ENCODE measurements at places on chromosomes 11 and 22.
A peak's percentile ranks its signal among the peaks of the same experiment; 100 is the strongest.

DNA sequence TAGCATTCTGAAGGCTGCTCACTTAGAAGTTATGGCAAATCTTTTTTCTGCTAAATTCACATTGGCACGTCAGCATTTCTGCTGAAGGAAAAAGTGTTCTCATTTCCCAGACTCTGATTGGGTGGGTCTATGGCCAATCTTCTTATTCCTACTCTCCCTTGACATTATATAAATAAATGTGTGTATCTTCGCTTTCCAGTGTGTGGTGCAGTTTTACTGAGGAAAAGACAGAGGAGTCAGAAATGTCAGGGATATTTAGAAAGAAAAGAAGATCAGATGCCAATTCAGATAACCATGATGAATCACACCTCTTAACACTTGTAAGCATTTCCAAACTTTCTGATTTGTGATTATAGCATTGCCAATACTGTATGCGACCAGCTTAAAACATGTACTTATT is 3.2 kb upstream of the BDNF start:
- no peak for DNase-seq

DNA sequence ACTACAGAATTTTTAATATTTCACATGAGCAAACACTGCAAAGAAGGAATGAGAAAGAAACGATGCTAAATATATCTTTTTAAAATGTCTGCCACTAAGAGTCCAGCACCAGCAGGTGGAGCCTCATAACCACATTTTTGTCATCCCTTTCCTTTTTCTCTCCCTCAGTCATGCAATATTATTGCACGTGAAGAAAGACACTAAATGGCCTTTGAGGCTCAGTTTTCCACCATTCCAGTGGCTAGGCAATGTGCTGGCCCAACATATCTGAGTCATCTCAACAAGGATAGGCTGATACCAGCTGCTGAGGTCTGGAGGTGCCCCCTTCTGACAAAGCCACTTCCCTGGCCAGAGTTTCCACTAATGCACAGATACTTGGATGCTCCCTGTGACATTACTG is 1.8 kb downstream of the ALKBH8 start:
- DNase-seq, result no peak

GRCh38 chr11:6547177-6547576 is 50.1 kb downstream of the DNHD1 start:
- no peak for DNase-seq

DNA sequence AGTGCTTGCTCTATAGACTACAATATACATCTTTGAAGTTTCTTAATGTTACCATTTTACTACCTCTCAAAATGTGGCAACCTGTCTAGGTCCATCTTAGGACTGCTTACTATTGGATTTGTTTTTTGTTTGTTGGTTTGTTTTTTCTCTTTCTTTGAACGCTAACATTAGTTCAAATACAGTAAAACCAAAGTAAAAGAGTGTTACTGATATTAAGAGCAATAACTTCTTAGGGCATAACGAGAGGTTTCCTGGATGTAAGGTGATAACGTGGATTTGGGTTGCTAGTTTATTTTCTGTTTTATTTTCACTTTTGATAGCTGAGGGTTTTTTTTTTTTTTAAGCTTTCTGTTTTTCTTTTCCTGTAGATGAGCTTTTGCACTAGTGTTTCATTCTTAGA is 43.6 kb downstream of the TMEM135 start:
- DNase-seq, result no peak

DNA sequence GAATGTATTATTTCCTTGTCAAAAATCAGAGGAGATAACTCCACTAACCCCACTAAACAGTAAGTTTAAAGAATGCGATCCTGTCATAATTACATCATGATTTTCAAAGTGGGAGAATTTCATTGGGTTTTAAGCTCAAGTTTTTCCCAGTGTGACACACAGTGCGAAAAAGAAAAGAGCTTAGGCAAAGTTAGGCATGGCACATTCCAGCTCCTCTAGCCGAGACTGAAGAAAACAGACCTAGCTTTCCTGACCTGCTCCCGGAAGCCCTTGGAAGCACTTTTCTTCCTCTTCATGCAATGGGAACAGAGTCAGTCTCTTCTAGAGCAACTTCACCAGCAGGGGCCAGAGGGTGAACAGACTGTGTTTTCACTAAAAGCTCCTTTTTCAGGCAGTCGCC is 76.6 kb upstream of the AKIP1 start:
- DNase-seq, result no peak

- DNase-seq, result no peak
These were observed 18.1 kb downstream of the CECR2 start for GRCh38 chr22:17387356-17387755.

GRCh38 chr11:94049351-94049750 is 28.2 kb downstream of the HEPHL1 start:
- DNase-seq, result no peak

GRCh38 chr11:127270851-127271250 is 270.3 kb upstream of the KIRREL3 start:
- DNase-seq, result no peak

GRCh38 chr22:46053563-46054090 is 76.7 kb upstream of the WNT7B start:
- no peak for DNase-seq

DNA sequence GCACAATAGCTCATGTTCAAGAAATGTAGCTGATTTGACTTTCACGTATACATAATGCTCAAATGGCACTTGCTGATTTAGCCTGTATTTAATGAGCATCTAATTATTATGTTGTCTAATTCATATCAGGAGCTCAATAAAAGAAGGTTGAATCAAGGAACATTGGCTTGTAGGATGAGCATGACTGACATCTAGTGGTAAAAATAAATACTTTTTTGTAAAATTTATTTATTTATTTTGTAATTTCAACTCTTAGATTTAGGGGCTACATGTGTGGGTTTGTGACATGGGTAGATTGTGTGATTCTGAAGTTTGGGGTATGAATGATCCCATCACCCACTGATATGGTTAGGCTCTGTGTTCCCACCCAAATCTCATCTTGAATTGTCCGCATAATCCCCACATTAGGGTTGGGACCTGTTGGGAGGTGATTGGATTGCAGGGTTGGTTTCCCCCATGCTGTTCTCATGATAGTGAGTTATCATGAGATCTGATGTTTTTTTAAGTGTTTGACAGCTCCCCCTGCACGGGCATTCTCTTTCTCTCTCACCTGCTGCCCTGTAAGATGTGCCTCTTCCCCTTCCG is 1.7 kb upstream of the OR52E5 start:
- no peak for DNase-seq

- DNase-seq, result no peak
These were observed 24.7 kb upstream of the CCDC188 start for GRCh38 chr22:20175597-20175900.

DNA sequence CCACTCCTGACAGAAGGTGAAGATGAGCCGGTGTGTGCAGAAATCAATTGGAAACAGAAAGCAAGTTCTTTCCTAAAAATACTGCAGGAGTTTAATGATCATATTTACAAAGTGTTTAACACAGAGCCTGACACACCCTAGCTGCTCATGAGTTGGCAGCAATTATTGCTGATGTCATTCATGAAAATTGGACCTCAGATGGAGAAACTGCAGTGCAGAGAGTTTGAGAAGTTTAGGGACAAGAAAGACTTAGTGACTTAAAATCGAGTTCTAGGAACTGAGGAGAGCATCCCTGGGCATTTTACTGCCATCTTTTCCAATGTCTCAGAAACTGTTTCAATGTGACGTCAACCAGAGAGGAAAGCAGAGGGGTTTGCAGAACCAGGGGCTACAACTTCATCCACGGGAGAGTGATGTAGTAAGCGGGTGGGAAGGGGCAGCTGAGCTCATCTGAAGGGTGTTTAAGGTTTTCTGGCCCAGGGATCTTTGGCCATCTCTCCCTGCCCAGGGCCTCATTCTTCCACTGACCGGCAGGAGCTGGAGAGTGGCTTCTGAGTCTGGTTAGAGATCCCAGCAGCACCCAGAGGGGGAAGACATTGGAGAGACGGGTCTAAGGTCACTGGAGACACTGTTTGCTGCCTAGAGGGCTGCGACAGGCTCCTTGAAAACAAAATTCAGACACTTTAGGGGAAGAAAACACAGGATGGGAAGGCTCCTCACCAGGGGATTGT is 21.1 kb upstream of the IGLL5 start:
- DNase-seq, result no peak

GRCh38 chr11:35304386-35304775 is 115.0 kb downstream of the SLC1A2 start:
- DNase-seq, result no peak

GRCh38 chr11:47791774-47792430 is 24.8 kb upstream of the FNBP4 start:
- no peak for DNase-seq

GRCh38 chr11:536841-537621 is at the start of gene LRRC56:
Gene LRRC56, plus strand, starts transcription at chr11:537527. Its CDS starts 3,158 bp downstream, at chr11:540685.
- peak; percentile 85 for DNase-seq

DNA sequence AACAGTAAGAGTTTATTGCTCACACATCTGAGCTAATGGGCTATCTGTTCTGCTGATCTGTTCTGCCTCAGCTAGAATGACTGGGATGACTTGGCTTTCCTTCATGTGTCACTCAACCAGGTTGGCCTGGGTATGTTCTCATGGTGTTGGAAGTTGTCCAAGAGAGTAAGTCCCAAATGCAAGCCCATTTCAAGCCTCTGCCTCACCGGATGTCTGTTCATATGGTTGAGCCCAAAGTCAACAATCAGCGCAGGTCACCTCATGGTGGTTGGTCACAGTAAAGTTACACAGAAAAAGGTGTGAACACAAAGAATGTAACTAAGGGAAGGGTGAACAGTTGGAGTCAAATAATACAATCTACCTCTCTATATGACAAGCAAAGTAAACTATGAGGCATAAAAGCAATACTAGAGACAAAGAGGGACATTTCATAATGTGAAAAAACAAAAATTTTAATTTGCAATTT is 1.9 kb downstream of the GDPD4 start:
- no peak for DNase-seq

DNA sequence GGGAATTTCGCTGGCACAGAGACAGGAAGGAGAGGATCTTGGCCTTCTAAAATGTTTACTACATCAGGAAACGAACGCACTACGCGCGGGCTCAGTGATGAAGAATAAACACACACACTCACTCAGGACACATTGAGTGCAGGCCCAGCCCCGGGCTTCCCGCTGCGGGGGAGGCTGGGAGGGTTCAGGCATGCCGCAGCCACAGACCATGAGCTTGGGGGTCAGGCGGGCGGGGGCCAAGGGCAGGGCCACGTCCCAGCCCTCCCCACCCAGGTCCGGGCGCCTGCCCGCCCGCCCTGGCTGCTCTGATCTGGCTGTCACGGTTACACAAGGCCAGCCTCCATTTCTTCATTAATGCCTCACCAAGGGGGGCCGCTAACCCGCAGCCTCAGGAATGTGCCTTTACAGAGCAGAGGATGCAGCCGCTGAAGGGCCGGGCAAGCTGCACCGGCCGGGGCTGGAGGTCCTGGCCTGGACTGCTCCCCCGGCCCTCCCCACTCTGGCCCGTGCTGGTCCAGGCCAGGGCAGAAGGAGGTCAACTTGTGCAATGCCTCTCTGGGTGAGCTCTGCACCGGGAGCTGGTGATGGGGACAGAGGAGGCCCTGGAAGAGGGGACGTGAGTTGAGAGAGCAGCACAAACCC is 41.7 kb downstream of the IGF2 start:
- DNase-seq, result no peak

DNA sequence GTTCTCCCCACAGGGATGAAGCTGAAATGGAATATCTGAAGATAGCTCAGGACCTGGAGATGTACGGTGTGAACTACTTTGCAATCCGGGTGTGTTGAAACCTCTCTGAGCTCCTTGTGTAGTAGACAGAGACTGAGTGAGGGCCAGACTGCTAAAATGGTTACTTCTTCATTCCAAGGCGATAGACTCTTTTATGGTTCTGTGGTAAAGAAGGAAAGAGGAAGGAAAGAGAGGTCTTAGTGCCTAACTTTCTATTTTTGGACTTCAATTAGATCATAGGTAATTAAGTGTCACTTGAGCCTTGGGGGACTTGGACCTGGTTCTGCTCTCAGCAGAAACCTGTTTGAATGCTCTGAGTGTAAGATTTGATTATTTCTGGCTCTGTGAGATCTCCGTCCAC is 54.7 kb downstream of the NF2 start:
- no peak for DNase-seq

- DNase-seq, result no peak
These were observed 299.6 kb downstream of the KIRREL3 start for GRCh38 chr11:126700768-126701519.

GRCh38 chr11:7385532-7385931 is 99.8 kb upstream of the OLFML1 start:
- DNase-seq, result no peak

GRCh38 chr11:69186316-69187260 is 30.9 kb downstream of the SMIM38 start:
- DNase-seq, result no peak

DNA sequence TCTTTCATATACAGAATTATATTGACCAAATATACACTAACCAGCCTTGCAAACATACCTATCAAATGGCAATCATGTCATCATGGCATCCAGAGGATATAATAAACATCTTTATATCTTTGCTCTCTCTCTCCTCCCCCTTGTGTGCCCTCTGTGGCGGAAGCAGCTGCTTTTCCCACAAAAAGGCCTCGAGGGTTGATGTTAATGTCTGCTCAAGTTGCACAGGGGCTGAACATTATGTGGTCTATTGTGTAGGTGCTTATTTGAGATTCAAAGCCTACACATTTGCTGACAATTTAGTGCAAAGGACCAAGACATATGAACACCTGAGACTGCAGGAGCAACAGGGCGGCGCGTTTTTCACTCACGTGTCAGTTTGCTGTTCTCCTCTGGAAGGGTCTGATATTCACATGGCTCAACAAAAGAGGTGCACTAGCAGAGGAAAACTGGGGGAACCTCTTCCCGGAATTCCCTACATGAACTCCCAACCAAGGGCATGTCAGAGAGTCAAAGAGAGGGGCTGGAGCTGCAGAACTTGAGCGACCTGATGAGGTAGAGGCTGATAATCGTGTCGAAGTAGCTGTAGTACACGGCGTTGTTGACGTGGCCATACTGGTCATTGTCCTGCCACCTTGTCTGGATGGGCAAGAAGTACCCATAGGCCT is 138.8 kb downstream of the RCN1 start:
- no peak for DNase-seq

- no peak for DNase-seq
These were observed 62.0 kb downstream of the ZNF280B start for GRCh38 chr22:22446517-22446916.

DNA sequence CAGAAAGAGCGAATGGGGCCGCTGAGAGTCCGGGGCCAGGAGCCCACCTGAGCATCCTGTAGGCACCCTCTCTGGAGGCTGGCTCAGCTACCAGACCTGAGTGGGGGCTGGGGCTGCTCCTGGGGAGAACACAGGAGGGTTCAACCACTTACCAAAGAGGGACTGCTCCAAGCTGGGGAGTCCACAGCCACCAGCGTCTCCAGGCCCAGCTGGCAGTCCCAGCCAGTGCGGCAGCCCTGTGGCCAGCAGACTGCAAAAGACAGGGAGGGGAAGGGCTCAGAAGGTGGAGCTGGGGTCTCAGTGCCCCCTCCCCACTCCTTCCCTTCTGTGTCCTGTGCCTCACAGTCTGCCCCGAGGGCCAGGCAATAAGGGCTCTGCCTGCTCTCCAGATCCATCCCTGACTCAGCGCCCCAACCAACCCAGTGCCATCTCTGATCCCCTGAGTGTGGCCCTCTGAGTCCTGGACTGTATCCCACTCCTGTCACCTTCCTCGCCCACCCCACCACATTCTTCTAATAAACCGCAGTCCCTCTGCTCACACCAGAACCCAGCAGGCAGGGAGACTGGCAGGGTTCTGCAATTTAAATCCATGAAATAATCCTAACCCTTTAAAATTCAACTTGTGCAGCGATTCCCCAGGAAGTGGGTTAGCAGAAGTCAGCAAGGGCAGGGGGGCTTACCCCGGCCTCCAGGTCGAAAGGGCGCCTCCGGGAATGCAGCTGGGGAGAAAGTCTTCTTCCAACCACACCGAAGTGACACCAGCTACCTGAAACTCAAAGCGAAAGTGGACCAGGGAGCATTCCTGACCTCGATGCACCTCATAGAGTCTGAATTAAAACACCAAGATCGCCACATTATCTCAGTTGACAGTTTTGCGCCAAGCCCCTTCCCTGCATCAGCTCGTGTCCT is 13.3 kb downstream of the CHST1 start:
- DNase-seq, result no peak

All from stimulated activated CD8-positive, alpha-beta memory T cell treated with anti-CD3 and anti-CD28 coated beads, Interleukin-15, amount 100 ng/mL, for 4 hours (primary cell).